Ovary (tissue), 10 donors: ENCODE measurements at places on chromosomes 11 and 22. TPM values are rescaled to one million over a fixed set of nuclear protein-coding genes. Genes with fewer than 3 reads are reported as not detected.

DNA sequence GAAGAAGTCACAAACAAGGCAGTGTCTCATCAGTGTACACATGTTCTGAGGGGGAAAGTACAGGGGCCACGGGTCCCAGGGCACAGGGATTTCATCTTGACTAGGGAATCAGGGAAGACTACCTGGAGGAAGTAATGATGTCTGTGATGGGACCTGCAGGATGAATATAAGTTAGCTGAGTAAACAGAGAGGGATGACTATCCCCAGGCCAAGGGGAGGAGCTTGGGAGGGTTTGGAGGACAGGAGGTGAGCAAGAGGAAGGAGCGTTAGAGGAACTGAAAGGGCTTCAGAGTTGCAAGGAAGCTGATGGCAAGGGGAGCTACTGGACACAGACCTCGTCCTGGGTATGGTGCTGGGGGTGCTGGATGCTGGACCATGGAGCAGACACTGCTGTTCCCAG is 56.4 kb downstream of the TRAF6 start:
- no peak for DNase-seq

DNA sequence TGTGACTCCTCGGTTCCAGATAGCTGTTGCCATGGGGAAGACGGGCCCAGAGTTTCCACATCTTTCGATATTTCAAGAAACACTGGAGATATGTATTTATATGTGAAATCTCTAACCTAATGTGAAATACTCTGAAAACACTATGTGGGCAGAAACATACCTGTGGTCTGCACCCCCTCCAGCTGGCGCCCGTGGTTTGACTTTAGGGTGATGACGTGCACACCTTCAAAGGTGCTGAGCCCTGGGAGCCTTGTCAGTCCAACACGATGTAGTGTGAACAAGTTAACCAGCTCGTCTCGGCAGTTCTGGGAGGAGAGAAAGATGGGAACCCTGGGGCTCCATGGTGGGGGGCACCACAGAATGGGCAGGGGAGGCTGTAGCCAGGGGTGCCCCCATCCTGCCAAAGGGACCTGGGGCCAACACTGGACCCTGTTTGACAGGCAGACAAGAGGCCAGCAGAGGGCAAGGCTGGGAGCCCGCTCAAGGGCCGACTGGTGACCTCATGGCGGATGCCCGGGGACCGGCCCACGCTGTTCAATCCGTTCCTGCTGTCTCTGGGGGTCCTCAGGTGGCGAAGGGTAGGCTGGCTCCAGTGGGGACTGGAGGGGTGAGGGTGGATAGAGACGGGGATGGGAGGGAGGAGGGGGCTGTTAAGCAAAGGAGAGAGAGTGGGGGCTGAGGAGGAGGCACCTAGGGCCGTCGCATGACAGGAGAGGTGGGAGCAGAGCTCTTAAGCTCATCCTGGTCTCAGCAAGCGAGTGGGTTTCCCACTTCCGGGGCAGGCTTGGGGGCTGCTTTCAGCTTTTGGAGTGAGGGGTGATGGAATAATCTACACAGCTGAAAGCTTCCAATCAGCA is 43.8 kb downstream of the TRIOBP start:
- DNase-seq: peak; percentile 73

GRCh38 chr11:42085736-42086135 is 626.3 kb upstream of the LRRC4C start:
- DNase-seq: no peak

DNA sequence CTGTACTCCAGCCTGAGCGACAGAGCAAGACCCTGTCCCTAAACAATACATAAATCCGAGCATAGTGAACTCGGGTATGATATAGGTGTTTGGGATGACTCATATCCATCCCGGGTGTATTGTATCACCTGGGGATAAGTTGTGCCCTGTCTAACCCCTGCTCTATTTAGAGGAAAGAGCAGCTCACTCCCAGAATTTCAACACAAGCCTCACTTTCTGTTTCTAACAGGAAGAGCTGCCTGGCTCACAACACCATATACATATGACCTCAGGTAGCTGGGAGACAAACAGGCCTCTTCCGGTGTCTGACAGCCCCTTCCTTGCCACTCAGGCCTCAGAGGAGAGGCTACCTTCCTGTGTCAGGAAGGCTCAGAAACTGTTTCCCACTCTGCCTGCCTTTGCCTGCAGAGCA is 9.9 kb upstream of the MICALL1 start:
- no peak for DNase-seq

DNA sequence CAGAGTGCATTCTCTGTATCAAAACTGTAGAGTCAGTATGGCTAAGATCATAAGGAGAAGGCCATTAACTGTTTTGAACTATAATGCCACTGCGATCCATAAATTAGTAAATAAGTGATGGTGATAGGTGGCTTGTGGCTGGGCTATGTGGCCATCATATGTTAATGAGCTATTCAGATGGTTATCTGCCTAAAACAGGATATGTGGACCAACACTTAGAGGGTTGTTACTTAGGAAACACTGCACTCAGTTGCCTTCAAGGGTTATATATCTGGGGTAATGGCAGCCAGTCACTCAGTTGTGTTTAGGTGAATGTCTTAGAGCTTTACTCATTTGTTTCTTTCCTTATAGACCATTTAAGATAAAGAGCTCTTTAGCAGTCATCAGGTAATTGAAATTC is 66.0 kb downstream of the PPP2R1B start:
- DNase-seq: no peak

DNA sequence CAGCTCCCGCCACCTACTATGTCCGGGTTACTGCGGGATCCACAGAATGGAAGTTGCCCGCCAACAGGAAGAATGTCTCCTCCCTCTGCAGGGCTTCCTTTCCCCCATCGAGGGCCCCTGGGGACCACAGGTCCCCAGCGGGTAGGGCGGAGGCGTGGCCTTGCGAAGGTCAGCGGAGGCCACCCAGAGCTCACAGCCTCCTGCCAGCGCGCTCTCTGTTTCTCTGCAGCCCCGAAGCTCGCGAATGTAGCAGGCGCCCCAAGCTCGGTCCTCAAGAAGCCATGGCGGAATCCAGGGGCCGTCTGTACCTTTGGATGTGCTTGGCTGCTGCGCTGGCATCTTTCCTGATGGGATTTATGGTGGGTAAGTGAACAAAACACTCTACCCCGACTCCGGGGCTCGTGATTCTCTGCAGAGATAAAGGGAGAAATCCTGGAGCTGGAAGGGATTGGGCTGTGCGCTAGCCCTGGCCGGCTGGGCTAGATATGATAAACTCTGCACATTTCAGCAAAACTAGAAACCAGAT is at the start of gene NAALAD2:
Gene NAALAD2, plus strand, starts transcription at position 186 of the 526 bp plus-strand sequence. Its CDS starts 96 bp downstream, at position 282.
- peak; percentile 48 for DNase-seq

DNA sequence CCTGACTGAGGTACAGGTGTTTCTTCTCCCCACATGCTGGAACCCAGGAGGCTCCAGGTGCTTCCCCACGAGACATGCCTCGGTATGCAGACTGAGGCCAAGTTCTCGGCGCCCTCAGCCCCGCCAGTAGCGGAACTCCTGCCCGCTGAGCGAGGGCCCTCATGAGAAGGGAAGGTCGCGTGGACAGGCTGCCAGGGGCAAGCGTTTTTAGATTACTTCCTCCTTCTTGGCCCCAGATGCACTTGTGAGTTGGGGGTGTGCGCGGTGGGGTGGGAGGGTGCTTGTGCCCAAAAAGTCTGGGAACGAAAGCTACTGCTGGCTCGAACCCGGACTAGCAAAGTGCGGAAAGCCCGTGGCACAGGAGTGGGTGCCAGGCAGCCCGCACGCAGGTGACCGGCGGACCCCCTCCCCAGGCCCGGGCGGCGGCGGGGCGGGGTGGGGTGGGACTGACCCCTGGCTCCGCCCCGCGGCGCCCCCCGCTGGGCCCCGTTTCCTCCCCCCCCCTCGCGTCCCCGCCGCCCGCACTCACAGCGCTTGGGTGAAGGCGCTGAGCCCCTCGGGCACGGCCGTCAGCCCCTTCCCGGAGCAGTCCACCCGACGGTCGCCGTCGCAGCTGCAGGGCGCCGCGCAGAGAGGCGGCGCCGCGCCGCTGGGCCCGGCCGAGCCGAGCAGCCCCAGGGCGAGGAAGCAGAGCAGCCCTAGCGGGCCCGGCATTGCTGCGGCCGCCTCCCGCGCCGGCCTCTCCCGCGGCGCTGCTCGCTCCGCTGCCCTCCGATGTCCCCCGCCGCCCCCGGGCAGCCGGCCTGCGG is 797 bp downstream of the LGR4 start:
- peak; percentile 31 for DNase-seq

GRCh38 chr22:30969532-30970355 is 679 bp downstream of the TUG1 start:
- no peak for DNase-seq

DNA sequence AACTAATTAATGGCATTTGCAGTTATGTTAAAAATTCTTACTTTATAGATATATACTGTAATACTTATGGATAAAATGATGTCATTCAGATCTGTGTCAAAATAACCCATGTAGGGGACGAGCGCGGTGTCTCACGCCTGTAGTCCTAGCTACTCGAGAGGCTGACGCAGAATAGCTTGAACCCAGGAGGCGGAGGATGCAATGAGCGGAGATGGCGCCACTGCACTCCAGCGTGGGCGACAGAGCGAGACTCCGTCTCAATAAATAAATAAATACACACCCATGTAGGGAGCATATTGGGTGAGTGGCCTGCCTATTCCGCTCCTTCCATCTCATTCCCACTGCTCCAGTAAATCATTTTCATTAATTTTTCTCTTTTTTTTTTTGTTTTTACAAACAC is 7.1 kb downstream of the SNU13 start:
- no peak for DNase-seq

DNA sequence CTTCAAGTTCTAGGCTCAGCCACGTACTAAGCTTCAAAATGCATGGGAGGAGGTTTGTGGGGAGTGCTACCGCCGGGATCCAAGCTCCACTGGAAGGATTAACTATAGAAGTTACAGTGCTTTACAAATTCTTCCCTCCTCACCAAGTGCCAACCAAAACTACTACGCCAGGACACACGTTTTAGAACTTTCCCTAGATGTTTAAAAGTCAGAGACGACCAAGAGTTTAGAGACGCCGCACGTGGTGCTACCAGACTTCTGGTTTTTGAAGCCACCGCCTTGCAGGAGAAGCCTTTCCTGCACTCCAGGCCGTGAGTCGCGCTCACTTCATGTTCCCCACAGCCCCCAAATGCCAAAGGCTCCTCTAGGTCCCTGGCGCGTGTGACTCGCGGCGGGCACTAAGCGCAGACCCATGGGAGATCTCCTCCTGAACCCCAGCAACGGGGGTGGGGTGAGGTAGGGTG is 734 bp downstream of the SNU13 start:
- no peak for DNase-seq

- DNase-seq: no peak
Observed at GRCh38 chr22:46696229-46696518, 41.9 kb downstream of the CERK start.

DNA sequence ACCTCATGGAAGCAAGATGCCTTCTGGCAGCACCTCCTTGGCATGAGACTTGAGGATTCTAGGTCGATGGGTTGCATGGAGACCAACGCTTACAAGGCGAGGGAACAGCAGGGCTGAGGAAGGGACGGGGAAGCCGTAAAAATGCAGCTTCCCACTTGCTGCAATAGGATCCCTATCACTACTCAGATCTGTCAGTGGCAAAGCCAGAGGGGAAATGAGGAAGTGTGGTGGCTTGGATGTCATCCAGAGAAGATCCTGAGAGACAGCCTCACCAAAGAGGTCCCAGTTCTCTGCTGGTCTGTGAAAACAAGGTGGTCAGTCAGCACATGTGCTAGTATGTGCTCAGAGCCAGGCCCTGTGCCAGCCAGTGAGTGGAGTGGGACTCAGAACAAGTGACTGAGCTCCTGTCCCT is 22.2 kb downstream of the CYB5R2 start:
- no peak for DNase-seq

DNA sequence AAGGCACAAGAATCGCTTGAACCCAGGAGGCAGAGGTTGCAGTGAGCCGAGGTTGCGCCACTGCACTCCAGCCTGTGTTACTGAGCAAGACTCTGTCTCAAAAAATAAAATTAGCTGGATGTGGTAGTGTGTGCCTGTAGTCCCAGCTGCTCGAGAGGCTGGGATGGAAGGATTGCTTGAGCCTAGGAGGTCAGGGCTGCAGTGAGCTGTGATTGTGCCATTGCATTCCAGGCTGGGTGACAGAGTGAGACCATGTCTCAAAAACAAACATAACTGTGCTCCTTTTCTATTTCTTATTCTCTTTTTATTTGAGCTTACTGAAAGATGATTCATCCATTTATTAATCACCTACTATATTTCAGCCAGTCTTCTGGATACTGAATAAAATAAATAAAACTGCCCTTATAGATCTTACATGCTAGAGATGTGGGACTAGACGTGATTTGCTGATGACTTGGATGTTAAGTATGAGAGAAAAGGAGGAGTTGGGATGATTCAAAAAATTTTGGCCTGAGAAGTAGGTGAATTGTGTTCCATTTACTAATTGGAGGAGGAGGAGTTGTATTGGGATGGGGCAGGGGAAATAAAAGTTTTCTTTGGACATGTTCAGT is 18.0 kb downstream of the PAAF1 start:
- no peak for DNase-seq

DNA sequence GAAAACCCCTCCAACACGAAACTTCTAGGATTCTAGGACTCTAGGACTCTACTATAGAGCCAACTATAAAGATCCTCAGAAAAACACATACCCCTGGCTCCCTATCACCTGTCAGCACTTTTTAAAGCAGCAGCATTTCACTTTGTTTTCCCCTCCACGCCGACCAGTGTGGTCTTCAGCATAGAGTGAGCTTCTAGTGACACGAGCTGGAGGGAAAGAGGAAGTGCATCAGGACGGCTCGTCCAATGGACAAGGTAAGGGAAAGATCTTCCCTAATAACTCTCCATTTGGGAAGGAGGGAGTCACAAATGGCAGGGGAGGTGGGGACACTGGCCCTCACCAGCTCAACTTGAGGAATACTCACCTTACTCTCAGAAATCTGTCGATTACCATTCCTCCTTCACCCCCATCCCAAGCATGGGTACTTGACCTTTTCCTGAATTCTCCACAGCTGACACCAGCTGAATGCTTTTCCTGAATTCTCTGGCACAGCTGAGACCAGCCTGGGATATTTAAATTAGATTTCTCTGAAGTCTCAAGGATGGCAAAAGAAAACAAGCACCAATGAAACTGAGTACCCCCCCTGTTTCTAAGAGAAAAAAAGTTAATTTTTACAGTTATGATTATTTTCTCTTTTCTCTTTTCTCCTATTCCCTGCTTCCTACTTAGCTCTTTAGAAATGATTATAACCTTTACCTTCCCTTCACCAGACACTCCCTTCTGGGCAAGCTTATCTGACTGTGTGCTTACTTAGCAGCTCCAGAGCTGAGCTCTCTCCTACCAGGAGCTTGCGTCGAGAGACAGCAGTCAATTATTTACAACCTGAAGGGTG is 33.3 kb upstream of the NNMT start:
- no peak for DNase-seq

Gene SPON1
- 11.9 TPM for total RNA-seq
